ENCODE measurements at places on chromosomes 7 and 10.

DNA sequence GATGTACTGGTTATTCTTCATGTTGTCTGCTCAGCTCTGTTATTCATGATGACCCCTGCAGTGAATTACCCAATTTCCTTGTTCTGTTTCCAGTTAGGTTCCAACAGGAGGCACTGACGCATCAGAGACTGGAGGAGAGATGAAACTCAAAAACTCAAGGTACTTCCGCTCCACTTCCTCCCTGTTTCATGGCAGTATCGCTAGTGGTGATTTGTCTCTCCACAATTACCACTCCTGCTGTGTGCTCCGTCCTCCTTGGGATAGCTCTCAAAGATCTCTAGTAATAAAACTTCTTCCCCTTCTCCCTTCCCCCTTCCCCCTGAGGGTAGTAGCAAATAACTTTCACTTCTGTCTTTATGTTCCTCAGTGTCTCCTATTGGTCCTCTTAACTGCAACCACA is 107.4 kb upstream of the ABCB5 start:
- no peak for DNase-seq

DNA sequence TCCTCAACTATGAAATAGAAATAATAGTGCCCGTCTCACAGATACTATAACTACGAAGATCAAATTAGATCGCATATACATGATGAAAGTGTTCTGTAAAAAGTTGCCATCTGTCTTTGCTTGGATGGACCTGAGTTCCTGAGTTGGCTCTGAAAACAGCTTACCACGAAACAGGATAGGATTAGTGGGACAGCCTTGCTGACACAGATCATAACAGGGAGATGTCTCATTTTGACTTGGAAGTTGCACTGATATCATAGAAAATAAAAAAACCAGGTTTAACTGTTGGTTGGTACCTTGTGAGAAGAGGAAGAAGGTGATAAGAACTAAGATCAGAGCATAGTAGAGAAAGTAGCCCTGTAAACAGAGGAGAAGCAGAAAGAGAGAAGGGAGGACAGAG is 79.3 kb upstream of the AGBL3 start:
- no peak for DNase-seq

DNA sequence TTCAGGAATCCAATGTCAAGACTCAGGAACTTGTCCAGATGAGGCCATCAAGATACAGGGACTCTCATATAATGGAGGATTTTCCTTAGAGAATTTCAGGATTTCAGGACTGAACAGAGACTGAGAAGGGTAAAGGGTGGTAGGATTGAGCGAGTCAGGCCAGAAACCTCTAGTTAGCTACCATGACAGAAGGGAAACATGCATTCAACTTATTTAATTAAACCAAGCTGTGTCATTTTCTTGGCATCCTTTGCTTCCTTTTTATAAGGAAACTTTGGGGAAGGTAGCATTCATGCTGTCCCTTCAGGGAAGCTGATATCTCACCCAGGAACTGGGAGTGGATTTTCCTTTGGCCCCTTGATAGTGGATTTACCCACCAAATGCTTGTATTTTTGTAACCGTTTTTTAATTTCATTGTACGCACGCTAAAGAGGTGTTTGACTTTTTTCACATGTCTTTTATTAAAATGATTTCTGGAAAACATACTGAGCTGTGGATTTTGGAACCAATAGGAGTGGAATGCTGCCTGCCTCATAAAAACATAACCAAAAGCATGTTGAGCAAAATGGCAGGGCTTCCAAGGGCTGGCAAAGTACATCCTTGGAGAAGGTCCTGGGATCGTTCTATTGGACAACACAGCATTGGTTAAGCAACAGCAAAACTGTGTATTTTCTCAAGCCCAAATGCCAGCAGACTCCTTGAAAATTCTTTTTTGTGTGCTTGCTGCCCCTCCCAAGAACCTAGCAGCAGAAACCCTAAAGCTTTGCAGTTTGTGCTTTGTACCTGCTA is 104.5 kb downstream of the CXCL12 start:
- no peak for DNase-seq

DNA sequence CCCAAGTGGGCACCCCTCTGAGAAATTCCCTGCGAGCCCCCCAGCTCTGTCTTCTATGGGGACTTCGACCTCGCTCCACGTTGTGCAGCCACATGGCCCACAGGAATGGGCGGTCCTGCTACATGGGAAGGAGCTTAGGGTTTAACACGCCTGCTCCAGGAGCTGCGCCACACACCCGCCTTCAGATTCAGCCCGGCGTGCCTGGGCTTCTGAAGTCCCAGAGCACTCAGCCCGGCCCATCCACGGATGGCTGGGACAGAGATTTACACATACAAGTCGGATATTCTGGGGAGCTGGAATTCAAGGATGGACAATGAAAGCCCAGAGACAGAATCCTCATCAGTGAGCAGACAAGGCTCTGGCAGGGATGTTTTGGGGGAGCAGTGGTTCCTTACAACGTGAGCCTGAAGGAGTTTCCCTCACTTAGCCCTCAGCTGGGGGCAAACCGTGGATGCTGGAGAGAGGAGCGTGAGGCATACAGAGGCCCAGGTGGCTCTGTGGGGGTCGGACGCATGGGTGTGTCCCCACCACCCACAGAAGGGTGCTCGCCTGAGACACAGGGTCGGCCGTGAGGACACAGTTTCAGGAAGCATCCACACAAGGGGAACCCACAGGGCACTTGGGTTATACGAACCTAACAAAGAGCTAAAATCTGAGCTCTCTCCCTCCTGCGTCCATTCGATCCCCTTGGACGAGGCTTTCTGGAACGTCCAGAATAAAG is 372.9 kb downstream of the DNAJB6 start:
- no peak for DNase-seq

DNA sequence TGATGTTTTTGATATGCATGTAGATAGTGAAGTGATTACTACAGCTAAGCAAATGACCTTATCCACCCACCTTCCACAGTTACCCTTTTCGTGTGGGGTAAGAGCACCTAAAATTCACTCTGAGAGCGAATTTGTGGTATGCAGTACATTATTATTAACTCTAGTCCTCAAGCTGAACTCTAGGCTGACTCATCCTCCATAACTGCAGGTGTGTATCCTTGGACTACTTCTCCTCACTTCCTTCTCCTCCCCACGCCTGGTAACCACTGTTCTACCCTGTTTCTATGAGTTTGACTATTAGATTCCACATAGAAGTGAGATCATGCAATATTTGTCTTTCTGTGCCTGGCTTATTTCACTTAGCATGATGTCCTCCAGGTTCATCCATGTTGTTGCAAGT is 484.6 kb downstream of the GATA3 start:
- DNase-seq: no peak

- DNase-seq: no peak
Observed at GRCh38 chr10:70500368-70500767, 21.8 kb downstream of the PALD1 start.

GRCh38 chr10:112753961-112754411 is 196.1 kb upstream of the TCF7L2 start:
- no peak for DNase-seq

DNA sequence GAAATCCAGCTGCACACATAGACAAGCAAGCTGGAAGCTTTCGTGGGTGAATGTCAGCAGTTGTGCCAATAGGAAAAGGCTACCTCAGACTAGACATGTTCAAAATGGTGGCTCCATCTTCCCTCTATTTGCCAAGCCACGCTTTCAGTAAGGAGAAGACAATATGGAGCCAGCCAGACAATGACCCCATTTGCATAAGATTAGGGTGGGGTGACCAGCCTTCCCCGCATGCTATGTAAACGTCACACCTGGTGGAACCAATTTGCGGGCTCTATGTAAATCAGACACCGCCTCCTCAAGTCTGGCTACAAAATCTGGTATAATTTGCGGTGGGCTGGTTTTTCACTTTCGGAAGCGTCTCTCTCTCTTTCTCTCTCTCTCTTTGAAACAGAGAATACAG is 297.4 kb upstream of the PCDH15 start:
- no peak for DNase-seq

DNA sequence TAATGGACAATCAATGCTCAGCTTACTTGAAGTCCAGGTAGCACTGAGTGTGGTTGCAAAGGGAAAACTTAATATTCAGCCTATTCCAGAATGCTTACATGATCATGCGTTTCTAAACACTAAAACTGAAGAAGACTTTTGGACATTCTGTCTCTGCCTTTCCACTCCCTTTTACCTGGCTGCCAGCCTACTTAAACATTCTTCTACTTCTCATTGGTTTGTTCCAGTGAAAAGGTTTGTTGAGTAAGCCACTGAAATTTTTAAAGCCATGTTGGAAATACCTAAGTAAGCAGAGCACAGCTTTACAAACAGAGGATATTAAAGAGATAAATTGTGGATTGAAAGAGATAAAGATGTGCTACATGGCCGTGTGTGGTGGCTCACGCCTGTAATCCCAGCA is 1280.8 kb upstream of the AUTS2 start:
- DNase-seq: no peak

DNA sequence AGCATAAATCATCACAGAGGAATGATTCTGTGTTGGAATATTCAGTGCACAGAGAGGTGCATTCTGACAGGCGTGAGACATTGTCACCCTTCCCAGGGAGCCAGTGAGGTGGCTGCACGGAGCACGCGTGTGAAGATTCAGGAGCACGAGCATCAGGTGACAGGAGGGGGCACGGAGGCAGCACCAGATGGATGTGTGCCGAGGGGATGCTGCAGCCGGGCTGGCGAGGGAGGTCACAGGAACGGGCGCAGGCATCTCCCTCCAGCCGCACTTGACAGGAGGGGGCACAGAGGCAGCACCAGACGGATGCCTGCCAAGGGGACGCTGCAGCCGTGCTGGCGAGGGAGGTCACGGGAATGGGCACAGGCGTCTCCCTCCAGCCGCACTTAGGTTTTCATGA is 66.5 kb downstream of the DIP2C start:
- DNase-seq: no peak

DNA sequence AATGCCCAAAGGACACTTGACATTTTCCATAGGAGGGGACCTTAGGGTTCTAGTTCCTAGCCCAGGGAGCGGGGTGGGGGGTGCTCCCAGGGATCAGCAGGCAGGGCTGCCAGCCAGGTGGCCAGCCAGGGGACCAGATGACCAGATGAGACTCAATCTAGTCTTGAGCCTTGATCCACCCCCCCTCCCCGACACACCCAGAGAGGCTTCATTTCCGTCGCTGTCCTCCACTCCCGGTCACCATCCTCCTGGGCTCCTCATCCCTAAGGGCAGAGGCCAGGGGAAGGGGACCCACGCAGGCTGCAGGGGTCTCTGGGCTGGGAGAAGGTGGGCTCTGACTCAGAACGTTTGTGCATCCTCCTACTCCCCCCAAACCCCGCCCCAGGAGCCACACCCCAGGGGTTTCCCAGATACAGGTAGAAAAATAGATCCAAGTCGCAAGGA is 1.0 kb downstream of the STX1A start:
- no peak for DNase-seq

DNA sequence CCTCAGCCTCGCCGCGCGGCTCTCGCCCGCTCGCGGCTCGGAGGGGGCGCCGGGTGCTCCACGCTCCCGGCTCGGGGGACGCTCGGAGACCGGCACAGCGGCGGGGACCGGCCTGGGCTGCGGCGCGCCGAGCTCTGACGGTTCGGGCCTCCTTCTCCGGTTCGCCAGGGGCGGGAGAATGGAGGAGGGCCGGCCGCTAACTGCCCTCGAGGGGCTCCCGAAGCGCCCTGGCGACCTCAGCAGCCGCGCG is 232 bp upstream of the GRID1 start:
- no peak for DNase-seq

DNA sequence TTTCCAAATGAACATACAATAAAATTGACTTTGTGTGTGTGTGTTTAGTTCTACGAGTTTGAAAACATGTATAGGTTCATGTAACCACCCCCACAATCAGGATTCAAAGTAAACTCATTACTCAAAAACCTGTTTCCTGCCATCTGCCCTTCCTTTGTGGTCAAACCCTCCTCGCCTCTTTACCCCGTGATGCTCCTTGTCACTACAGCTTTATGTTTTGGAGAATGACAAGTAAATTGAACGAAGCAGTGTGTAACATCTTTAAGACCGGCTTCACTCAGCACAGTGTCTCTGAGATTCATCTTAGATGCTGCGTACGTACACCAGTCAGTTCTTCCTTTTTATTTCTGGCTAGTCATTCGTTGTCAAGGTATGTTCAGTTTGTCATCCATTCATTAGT is 54.6 kb upstream of the MKI67 start:
- DNase-seq: peak; percentile 13

DNA sequence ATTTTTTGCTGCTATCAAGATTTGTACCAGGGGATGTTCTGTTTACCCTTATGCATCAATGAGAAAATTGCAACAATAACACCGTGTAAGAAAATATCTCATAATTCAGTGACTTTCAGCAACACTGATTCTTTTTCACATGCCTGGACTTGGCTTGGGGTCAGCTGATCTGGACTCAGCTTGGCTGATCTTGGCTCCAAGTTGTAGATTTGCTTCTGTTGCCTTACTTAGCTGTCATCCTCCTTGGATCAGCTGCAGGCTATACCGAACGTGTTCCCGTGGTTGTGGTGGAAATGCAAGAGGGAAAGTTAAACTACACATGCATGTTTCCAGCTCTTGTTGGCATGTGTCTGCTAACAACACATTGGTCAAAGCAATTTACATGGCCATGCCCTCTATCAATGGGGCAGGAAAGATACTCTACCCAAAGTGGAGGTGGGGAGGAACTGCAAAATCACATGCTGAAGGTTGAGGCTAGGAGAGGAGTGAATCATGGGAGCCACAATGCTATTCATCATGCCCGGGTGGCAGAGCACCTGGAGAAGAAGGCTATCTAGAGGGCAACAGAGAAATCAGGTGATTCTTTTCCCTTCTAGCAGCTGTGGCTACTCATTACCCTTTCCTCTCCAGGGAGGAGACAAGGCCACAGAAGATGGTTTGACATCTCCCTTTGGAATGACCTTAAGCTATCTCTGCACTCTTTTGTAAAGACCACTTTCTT is 1276.3 kb upstream of the AUTS2 start:
- DNase-seq: no peak

DNA sequence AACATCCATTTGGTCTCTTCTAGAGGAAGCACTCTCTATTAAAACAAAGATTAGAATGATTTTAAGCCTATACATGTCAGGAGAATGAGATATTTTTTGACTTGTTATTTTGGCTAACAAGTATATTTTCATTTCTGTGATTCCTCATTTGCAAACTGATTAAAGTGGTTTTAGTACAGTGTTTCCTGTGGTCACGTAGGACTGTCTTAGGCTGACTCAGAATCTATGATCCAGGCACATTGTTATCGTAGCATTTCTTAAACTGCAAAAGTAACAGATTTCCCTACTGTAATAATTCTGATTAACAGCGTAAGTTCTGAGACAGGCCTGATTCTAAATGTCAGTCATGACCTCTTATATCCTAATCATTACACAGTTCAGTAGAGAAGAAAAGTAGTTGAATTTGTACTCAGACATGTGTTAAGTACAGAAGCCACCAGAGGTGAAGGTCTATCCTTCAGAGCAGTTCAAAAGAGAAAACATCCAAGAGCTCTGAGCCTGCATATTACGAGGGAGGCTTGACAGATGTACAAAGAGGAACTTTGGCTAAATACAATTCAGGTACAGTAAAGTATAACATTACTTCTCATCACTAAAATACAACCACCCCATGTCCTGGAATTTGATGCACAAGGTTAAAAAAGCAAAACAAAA is 124.1 kb upstream of the TEX47 start:
- no peak for DNase-seq

DNA sequence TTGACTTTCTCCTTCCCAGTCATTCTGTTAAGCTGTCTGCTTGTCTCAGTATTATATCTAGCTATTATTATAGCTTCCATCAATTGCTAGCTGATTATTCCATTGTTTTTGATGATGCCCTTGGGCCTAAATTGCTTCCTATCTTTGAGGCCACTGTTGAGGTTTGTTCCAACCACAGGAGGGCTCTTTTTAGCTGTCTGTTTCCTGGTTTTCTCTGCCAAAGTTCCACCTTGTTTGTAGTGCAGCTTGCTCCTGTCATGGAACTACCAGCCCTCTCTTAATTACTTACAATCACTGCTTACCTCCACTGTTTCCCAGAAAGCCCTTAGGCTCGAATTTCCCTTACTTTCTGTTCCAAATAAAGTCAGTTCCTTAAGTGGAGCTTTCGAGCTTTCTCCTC is 118.7 kb upstream of the SEC61G start:
- no peak for DNase-seq
